Right lobe of liver (tissue), 6 donors: ENCODE measurements at places on chromosomes 2 and 18. TPM values are rescaled to one million over a fixed set of nuclear protein-coding genes. Genes with fewer than 3 reads are reported as not detected.

Gene MRPL30
- 14.6 TPM for total RNA-seq

Gene TSN
- 29.1 TPM for total RNA-seq

DNA sequence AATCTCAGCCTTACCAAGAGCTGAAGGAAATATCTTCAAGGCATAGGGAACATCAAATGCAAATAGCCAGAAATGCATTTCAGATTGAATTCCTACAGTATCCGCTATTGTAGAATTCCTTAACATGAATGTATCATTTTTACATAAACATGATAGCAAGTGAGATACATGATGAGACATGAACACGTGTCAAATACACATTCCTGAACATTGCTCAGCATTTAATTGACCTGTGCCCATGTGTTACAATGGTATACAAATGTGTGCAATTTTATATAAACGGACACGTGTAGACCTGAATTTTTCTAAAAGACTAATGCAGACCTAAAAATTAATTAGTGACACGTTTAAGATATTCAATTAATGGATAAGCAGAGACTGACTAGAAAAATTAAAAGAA, 133.0 kb upstream of the TLK1 start:
- H3K4me3 ChIP-seq = no peak overlapping the region
- no peak for DNase-seq
- no peaks in the 10 kb centered on the region for H3K4me1 ChIP-seq
- no peaks in the 10 kb centered on the region for H3K27me3 ChIP-seq

Gene NT5DC4
- not detected for total RNA-seq

Gene CREB1
- total RNA-seq = 22.6 TPM

Gene GALNT13
- not detected for total RNA-seq

GRCh38 chr2:47598476-47598875, 184.5 kb upstream of the MSH6 start:
- H3K4me1 ChIP-seq = no peaks in the 10 kb centered on the region
- H3K36me3 ChIP-seq = no peaks in the 10 kb centered on the region
- H3K27ac ChIP-seq = no peak overlapping the region
- DNase-seq = no peak

- H3K36me3 ChIP-seq = peaks cover 19% of the 10 kb centered on the region
- no peaks in the 10 kb centered on the region for H3K27me3 ChIP-seq
- H3K27ac ChIP-seq = no peak overlapping the region
- no peaks in the 10 kb centered on the region for H3K4me1 ChIP-seq
- no peak overlapping the region for H3K4me3 ChIP-seq
- DNase-seq = no peak
Observed at GRCh38 chr2:33588232-33588631, 10.9 kb downstream of the FAM98A start.

Gene SH3BP4
- total RNA-seq = 28.6 TPM

DNA sequence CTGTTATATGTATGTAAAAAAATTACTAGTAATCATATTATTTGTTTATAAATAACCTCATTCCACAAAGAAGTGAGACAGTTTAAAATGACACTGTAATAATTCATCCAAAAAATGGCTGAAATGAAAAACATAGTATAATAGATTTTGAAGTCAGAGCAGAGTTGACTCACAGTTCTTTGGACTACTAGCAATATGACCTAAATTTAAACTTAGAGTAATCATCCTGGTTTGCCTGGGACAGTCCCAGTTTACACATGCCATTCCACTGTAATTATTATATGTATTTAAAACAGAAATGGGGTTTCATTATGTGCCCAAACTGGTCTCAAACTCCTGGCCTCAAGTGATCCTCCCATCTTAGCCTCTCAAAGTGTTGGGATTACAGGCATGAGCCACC, 48.3 kb downstream of the CCDC88A start:
- no peak for DNase-seq
- H3K36me3 ChIP-seq = no peaks in the 10 kb centered on the region
- H3K27ac ChIP-seq = no peak overlapping the region
- no peak overlapping the region for H3K4me3 ChIP-seq
